ENCODE measurements at places on chromosomes 13 and 19. TPM values are rescaled to one million over a fixed set of nuclear protein-coding genes. Genes with fewer than 3 reads are reported as not detected.

Gene ZNF667
- total RNA-seq = not detected

Gene FPR1
- not detected for total RNA-seq

Gene ZNF14
- 6.8 TPM for total RNA-seq

Gene ZNF296
- 2.3 TPM for total RNA-seq

Gene APLP1
- 3.6 TPM for total RNA-seq

Gene PGLYRP1
- total RNA-seq = not detected

Gene ZNF77
- total RNA-seq = 3.0 TPM

Gene NLRP7
- total RNA-seq = 0.20 TPM

Gene MAST1
- total RNA-seq = 1.1 TPM

Gene PROZ
- total RNA-seq = not detected

Gene PODNL1
- 0.42 TPM for total RNA-seq

Gene ZNF729
- total RNA-seq = not detected

Gene TTYH1
- 2.2 TPM for total RNA-seq

Gene SARS2
- total RNA-seq = 29.5 TPM

Gene CYP4F12
- total RNA-seq = not detected

Gene KASH5
- total RNA-seq = not detected

Gene CCNE1
- total RNA-seq = 55.7 TPM

Gene SIGLEC12
- 0.15 TPM for total RNA-seq

Gene METTL21C
- not detected for total RNA-seq

Gene B3GNT3
- 0.61 TPM for total RNA-seq

Gene ANKRD24
- total RNA-seq = 0.69 TPM

Gene AKAP8L
- 84.4 TPM for total RNA-seq

Gene NAT14
- 13.2 TPM for total RNA-seq

Gene TUBA3C
- total RNA-seq = not detected

Gene MCEMP1
- total RNA-seq = not detected

Gene PLEKHG2
- 66.5 TPM for total RNA-seq

Gene MCF2L
- 0.56 TPM for total RNA-seq

Gene FBXO17
- 0.22 TPM for total RNA-seq

Gene SLC5A5
- 2.2 TPM for total RNA-seq

Gene SLC6A16
- 5.6 TPM for total RNA-seq

Gene BCL3
- 195 TPM for total RNA-seq

Gene ZNF730
- total RNA-seq = 0.34 TPM

Gene OR10H1
- total RNA-seq = not detected

All from T-helper 1 cell treated with Interleukin-12 subunit alpha and Interleukin-12 subunit beta and Interleukin-4 antibody, amounts not matched to agents 30 ng/mL and 1 ng/mL, for 36 hours (primary cell).